ENCODE measurements at places on chromosomes 4 and X. TPM values are rescaled to one million over a fixed set of nuclear protein-coding genes. Genes with fewer than 3 reads are reported as not detected.

- peak; percentile 51 for DNase-seq
Observed at GRCh38 chr4:168551945-168552695, 55.3 kb downstream of the PALLD start.

CDS1 gene
- 4.5 TPM for total RNA-seq

FAM9B gene
- total RNA-seq: 0.03 TPM

- DNase-seq: no peak
Observed at GRCh38 chr4:151417766-151418376, 8.9 kb downstream of the FHIP1A start.

GRCh38 chr4:167221084-167221483, 13.2 kb downstream of the SPOCK3 start:
- no peak for DNase-seq

GRCh38 chr4:182289809-182290208, 46.6 kb downstream of the TENM3 start:
- DNase-seq: no peak

TLR3 gene
- 1.8 TPM for total RNA-seq

DNA sequence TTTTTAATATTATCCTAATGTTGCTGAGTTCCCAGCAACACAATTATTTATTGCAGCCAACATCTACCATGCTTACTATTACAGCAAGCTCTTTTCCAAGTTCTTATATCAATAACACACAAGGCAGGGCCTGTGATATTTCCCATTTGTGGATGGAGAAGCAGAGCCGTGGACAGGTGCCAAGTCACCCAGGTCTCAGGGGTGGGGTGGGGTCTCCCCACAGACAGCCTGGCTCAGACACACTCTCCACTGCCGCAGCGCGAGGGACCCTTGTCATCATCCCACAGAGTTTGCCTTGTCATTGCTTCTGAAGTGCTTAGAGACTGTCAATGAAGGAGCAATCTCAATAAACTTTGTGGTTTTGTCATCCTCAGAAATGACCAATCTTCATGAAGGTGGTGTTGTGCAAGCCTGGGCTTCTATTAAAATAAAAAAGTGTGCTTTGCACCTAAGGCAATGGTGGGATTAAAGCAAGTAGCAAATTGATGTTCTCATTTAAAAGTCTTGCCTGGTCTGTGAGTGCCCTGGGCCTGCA, 76.1 kb downstream of the SORBS2 start:
- DNase-seq: no peak

GRCh38 chr4:10117359-10118047, 904 bp upstream of the WDR1 start:
- DNase-seq: peak; percentile 35

EDA gene
- 8.6 TPM for total RNA-seq

ATRX gene
- 33.8 TPM for total RNA-seq

All from H7 (cell line).